ENCODE measurements at places on chromosomes 11 and 22.

DNA sequence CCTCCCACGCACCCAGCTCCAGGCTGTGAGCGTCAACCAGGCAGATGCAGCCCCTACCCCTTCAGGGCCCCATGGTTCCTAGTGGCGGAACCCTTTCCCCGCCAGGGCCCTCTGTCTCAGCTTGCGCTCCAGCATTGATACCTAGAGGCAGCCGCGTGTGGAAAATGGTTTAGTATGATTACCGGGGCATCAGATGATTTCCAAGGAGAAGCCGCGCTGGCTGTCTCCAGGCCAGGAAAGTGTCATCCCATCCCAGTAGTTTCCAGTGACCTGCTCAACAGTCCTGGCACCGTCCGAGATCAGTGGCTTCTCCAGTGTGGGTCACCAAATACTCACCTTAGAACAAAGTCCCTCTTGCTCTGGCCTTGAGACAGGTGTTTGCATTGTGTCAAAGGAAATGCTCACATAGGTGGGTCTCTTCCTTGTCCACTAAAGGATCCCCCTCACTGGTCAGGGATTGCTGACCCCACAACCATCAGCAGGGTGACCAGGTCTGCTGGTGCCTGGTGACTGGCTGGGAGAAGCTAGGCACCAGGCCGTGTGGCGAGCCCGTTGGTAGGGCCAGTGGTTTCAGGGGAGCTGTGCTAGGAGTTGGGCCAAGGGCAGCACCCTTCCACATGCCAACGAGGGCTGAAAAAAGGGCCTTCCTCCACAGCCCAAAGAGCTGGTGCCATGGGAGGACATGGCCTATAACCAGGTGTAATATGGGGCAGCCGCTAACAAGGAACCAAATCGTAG is 109.4 kb downstream of the MORC2 start:
- DNase-seq: no peak

GRCh38 chr11:64619811-64620380 is 28.9 kb downstream of the SLC22A12 start:
- DNase-seq: no peak

- DNase-seq: no peak
These were observed 33.6 kb downstream of the USH1C start for GRCh38 chr11:17510507-17511206.

DNA sequence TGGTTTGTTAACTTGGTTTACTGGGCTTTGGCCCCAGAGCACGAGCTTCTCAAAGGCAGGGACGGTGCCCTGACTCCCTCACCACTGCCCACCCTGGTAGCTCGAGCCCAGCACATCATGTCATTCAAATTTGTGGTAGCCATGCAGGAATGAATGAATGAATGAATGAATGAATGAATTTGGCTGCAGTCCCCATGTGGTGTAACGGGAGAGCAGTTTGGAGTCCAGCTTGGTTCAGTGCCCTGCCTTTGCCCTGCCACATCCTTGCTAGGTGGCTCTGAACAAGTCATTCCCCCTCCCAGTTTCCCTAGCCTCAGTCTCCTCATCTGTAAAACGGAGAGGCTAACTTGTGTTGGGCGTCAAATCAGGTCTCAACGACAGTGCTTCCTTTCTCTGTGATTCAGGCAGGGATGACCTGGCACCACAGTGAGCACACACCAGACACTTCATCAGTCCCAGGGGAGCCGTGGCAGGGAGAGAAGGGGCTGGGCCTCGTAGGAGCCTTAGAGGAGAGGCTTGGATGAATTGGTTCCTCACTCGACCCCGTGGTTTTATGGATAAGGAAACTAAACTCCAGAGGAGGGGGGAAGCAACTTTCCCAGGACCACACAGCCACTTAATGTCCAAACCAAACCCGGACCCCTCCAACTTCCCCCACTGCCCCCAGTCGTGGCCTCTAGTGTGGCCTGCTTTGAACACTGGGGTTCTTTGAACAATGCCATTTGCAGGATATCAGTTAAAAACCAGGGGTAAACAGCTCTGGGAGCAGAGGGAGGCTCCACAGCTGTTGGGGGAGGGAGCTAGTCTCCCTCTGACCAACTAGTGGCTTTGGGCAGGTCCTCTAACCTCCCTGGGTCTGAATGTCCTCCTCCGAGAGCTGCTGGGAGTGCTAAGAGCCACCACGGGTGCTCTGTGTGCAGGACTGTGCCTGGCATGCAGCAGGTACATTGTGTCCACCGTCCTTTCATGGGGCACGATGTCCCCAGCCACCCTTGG is 86.2 kb downstream of the CACNA1I start:
- no peak for DNase-seq

GRCh38 chr11:132080127-132080526 is 709.7 kb downstream of the NTM start:
- DNase-seq: no peak

DNA sequence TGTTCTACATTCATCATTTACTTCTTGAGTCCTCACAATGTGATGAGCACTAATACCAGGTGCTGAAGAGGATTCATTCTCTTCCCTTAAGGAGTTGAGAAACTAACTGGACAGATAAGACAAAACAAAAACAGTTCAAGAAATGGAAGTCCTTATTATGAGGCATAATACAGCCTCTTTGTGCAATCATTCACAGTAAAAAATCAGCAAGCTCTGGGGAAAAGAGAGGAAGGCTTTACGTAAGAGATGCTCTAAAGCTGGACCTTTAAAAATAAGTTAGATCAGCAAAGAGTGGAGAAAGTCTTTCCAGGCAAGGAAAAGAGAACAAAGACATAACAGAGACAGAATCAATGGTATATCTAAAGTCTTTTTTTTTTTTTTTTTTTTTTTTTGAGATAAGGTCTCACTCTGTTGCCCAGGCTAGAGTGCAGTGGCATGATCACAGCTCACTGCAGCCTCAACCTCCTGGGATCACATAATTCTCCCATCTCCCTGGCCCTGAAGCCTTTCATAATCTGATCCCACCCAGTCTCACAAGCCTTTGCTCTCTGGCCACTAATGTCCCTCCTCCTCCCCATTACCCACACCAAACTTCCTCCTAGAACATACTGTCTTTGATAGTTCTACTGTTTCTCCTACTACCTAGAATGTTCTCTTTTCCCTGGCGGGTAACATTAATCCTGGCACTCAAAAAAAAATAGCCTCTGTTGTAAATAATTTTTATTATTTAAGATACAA is 40.9 kb downstream of the MRTFA start:
- no peak for DNase-seq

DNA sequence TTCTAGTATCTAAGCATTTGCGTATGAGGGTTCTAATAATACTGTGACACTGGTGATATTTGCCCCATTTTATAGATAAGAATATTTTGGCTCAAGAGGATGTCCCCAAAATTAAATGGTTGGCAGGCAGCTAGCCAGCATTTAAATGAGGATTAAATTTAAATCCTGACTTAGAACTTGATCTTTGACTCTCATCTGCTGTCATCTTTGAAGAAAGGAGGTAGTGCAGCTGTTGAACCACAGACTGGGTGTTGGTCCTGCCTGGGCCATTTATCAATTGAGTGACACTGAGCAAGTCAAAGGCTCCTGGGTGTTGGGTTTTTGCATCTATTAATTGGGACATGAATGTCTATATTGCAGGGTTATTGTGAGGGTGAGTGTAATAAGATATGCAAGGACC is 112.3 kb downstream of the INSC start:
- no peak for DNase-seq

DNA sequence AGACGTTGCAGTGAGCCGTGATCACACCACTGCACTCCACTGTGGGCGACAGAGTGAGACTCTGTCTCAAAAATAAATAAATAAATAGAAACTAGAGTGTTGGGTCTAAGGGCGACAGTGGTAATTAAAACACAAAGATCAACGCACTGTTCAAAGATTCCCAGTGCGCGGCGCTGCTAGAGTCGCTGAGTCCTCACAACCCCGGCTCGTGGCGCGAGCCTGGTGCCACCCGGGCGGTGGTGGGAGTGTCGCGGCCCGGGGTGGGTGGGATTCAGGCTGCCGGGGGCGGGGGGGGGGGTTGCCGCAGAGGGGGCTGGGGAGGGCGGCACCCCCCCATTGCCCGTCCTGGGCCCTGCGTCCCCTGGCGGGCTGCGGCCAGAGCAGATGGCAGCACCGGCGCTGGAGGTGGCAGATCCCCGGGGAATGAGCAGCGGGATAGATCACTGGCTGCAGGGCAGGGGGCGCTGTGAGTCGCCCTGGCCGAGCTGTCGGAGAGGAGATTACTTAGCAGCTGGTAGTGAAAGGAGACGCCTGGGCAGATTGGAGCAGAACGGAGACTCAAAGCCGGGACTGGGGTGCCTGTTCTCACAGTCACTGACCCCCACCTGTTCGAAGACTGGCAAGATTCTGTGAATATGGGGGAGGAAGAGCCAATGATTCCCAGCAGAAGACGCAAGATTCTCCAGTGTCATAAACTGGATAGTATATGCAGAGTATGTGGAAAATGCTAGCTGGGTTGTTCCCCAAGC is 30.2 kb upstream of the APOBEC3A start:
- DNase-seq: peak; percentile 13

- no peak for DNase-seq
These were observed 24.9 kb upstream of the ABTB2 start for GRCh38 chr11:34382532-34383276.

DNA sequence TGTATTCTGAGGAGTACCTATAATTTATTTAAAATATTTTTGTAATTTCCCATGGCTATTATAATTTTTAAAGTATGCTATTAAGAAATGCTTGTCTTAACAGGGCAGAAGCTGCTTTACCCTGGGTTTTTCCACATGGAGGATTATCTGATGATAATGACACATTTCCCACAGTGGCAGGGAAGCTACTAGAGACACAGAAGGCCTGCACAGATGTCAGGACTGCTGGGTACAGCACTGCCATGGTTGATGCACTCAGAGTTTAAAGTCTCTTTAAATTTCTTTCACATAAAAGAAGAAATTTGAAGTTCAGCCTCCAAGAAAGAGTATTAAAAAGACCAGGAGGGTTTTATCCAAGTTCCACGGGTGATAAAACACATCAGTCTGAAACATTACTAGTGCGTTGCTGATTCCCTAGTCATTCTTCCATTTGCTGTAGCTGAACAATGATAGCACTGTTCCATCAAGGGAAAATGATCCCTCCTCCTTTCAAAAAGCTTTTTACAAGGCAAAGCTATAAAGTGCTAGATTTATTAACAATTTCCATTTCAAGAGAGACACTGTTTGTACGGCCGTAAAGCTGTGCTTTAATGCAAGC is 363.0 kb downstream of the CNTN5 start:
- DNase-seq: no peak

DNA sequence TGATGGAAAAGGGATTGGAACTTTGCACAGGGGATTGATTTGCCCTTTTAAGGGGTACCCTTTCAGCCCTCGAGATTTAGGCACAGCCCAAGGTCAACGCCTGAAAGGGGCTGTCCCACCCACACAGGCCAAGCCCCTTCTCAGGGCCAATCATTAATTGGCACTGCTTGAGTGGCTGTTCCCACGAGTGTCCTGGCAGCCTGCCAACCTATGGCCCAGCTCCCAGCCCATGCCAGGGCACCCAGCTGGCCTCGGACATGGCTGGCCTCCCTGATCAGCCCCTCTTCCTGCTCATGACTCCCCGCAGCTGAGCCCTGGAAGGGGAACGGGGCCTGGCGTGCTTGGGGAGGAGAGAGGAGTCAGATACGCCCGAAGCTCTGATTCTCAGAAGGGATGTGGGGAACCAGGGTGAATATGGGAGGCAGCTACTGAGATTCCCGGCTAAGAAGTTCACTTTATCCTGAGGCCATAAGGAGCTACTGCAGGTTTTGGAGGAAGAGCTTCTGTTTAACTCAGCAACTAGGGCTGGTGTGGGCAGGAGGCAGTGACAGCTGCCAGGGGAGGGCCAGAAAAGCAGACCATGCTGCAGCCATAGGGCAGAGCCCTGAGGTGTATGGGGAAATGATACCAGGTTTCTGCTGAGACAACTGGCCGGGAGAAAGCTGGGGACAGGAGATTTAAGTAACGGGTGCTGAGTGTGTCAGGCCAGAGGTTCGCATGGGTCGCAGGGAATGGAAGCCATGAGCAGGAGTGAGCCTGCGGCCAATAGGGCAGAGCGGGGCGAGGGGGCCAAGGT is 30.0 kb downstream of the WNT7B start:
- DNase-seq: no peak

DNA sequence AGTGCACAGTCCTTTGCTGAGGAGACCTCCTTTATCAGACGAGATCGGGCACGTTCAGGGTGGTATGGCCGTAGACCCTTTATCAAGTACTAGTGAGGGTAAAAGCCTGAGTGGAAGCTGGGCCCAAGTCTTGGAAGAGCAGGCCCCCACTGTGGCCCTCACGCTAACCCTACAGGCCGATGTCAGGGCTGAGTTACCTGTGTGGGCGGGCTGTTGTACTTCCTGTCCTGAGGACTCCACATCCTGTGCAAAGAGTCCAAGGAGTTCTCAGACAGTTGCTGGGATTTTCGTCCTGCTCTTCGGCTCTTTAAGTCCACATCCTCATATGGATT is 34.9 kb downstream of the RPL27A start:
- no peak for DNase-seq

- no peak for DNase-seq
These were observed 1.7 kb downstream of the DRD4 start for GRCh38 chr11:638631-639331.

GRCh38 chr22:38942702-38943101 is 14.7 kb upstream of the APOBEC3A start:
- DNase-seq: no peak

- DNase-seq: no peak
These were observed 16.7 kb downstream of the BCL9L start for GRCh38 chr11:118908901-118909618.

DNA sequence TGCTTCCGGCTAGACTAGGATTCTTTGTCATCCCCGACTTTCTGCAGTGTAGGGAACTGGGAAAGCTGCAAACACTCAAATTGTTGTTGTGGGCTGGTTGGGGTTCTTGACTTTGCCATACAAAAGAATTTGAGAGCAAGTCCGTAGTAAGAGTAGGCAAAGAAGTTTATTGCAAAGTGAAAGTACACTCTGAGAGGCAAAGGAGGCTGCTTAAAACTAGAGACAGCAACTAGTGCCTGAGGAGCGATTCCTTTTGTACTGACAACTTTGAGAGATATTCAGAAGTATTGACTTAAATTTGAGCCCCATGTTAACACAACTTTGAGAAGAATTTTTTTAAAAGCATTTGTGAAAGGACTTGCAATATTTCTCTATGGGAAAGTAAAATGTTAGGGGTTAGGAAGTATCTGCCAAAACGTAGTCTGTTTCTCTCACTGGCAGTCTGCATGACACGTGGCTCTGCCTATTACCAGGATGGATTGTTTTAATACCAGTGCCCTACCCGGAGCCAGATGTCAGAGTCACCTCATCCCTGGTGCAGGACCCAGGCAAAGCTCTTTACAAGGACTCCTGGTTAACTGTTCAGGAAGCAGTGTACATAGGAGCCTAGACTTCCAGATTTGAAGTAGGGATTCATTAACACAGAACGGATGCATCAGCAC is 85.0 kb upstream of the CLPB start:
- no peak for DNase-seq

GRCh38 chr22:42695294-42695693 is 25.4 kb downstream of the A4GALT start:
- no peak for DNase-seq

- no peak for DNase-seq
These were observed 757.5 kb downstream of the NELL1 start for GRCh38 chr11:21426931-21427330.

GRCh38 chr11:68115285-68115684 is 5.9 kb downstream of the CHKA start:
- no peak for DNase-seq

- DNase-seq: no peak
These were observed 55.4 kb downstream of the HSD17B12 start for GRCh38 chr11:43735961-43736360.

All from NCI-H774 (cell line).